ENCODE measurements at places on chromosomes 7 and 10.

GRCh38 chr7:8391353-8392062, 41.9 kb upstream of the NXPH1 start:
- DNase-seq: no peak

DNA sequence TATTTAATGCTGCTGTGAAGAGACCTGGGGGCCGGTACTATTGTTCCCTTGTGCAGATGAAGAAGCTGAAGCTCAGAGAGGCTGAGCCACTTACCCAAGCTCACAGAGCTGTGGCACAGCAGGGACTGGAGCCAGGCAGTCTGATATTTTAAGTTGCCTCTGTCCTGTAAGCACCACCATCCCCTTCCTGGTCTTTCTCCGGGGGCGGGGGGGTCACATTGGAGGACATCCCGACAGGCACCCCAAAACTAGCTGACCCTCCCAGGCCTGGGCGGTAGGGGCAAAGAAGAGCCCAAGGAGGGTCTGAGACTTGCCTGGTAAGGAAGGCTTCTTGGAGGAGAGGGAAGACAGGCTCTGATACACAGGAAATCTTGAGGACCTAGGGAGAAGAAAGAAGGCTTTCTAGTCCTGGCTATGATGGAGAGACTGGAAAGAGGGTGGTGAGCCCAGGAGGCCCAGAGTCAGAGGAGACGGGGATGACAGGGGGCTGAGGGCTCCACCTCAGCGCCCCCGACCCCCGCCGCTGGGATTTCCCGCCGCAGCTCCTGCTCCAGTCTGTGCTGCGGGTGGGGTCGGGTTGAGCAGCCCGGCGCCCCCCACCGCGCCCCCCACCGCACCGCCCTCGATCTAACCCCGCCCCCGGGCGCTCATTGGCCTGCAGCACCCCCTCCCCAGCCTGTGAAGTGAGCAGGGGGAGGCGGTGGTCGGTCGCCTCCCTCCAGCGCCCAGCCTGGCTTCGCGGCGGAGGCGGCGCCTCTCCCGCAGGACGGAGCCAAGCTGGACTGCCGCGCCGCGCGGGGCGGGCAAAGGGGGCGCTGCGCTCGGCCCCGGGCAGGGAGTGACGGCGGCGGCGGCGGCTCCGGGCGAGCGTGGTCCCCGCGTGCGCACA, at the start of gene ADCYAP1R1:
Gene ADCYAP1R1 (plus strand): TSS at position 711 of the 889 bp plus-strand sequence. CDS start 10,957 bp downstream, outside the sequence.
- DNase-seq: peak; percentile 76

DNA sequence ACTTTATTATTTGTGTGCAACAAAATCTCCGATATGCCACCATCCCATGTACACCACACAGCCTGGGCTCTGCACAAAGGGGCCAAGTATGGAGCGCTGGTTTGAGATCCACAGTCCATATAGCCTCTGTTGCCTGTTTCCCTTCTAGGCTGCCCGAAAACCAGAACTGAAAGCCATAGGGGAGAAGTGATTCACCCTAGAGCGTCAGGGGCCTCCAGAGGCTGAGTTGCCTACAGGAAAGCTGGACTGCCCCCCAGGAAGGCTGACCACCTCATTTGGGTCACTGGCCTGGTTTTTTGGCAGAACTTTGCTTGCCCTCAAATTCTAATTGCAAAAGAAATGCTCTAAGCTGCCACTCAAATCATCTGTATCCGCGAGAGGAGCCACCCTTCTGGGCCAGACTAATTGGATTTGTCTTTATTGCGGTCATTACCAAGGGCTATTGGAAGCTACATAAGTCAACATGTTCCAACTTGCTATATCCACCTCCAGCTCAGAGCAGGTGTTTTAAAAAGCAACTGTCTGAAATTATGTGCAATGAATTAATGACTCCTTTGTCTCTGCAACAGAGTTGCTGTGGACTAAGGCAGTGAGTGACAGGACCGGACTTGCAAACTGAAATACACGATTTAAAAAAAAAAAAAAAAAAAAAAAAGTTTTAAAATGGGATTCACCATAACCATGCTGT, 28.3 kb upstream of the FRMD4A start:
- DNase-seq: no peak

GRCh38 chr7:33936503-33936902, 31.2 kb downstream of the BMPER start:
- no peak for DNase-seq

DNA sequence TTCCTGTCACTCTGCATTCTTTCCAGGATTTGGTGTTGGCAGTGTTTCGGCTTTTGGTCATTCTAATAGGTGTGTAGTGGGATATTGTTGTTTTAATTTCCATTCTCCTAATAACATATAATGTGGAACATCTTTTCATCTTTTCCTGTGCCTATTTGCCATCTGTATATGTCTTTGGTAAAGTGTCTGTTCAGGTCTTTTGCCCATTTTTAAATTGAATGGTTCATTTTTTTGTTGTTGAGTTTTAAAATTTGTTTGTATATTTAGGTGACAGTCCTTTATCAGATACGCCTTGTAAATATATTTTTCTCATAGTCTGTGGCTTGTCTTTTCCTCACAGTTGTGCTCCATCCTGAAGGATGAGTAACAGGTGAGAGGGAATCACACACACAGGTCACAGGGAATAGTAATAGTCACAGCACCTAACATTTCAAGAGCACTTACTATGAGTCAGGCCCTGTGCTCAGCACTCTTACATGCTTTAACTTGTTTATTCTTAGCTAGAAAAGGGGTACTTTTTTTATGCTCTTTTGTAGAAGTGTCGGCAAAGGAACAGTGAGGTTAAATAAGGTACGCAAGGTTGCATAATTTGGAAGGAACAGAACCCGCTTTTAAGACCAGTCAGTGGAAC, 117.1 kb upstream of the GATA3 start:
- DNase-seq: no peak

DNA sequence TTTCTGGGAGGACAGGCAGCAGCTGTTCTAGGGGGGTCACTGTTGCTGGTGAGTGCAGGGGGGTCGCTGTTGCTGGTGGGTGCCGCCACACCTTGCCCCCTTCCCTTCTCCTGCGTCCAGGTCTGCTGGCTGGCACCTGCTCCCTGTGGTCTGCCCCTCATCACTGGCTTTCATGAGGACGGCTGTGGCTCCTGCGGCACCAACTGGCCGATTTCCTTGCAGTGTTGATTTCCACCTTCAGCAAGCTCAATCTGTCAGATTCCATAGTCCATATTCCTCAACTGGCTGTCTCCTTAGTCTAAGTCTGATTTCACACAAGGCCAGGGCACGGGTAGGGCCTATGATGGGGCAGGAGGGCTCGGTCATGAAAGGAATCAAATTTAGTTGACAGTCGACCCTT, 23.4 kb upstream of the GRB10 start:
- DNase-seq: no peak

- peak; percentile 86 for DNase-seq
Measured at GRCh38 chr7:108002726-108003598, at the start of gene LAMB1. LAMB1 (minus strand) TSS chr7:108003161; CDS start chr7:108002885, 276 bp downstream.
